NCI-H1417 (cell line): ENCODE measurements at places on chromosomes 16 and 17.
A peak's percentile ranks its signal among the peaks of the same experiment; 100 is the strongest.

DNA sequence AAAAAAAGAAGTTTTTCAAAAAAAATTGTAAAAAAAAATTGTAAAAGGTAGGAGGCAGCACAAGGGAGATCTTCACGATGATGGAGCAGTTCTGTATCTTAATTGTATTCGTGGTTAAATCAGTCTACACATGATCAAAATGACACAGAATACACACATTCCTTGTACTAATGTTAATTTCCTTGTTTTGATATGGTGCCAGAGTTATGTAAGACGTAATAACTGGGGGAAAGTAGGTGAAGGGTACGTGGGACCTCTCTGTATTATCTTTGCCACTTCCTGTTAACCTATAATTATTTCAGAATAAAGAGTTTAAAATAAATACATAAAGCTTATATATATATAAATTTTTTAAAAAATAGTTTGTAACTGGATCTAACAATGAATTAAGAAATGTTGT lies 36.8 kb downstream of the HELZ start:
- DNase-seq, result no peak

DNA sequence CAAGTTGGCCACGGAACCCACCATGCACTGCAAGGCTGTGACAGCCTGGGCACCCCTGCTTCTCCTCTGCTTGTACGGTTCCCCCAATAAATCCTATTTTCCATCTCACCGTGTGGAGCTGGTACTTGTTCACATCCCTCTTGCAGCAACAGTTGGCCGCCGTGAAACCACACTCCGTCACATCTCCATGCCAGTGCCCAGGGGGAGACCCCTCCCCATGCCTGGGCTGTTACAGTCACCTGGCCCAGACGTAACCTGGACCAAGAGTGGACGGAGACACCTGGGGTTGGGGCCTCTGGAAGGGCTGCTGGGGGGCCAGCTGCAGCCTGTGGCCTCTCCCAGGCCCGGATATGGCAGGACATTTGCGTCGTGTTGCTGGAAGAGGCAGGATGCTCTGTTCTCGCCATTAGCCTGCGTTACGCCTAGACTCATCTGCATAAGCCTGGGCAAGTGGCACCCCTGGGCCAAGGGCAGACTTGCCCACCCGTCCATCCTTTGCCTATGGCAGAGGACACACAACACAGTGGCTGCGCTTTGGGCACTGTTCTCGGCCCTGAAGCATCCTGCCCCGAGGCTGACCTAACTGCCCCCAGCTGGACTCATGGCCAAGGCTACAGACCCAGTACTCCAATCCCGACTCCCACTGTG lies 14.2 kb upstream of the KREMEN2 start:
- no peak for DNase-seq

- DNase-seq, result no peak
Measured at GRCh38 chr17:30422171-30422570, 43.4 kb downstream of the CPD start.

DNA sequence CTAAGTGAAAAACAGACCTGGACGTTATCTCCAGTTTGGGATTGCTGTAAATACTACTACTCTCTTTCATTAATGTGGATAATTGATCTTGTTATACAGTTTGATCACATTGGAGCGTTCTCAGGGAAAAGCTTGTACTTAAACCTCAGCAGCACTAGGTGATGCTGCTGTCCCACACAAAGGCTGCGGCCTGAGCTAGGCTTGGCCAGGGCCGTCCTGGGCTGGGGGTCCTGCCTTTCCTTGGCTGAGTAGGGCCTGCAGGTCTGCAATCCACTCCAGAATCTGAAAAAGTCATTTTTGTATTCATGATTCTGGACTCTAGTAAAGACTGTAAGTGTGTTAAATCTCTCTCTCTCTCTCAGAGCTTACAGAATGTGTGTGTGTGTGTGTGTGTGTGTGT lies 23.7 kb upstream of the PMFBP1 start:
- DNase-seq, result peak; percentile 16

- DNase-seq, result no peak
Measured at GRCh38 chr17:62696726-62697490, 69.4 kb downstream of the MRC2 start.

- no peak for DNase-seq
Measured at GRCh38 chr17:29007860-29008455, 2.1 kb upstream of the SEZ6 start.

- no peak for DNase-seq
Measured at GRCh38 chr16:471353-472198, 46.1 kb downstream of the RAB11FIP3 start.

GRCh38 chr16:60230666-60231065 lies 1496.5 kb upstream of the GOT2 start:
- no peak for DNase-seq

GRCh38 chr17:66498580-66498979 lies 196.2 kb downstream of the PRKCA start:
- no peak for DNase-seq

GRCh38 chr16:68772030-68772681 lies 35.1 kb downstream of the CDH1 start:
- DNase-seq, result no peak

- DNase-seq, result no peak
Measured at GRCh38 chr17:27478901-27479538, 22.8 kb downstream of the KSR1 start.

DNA sequence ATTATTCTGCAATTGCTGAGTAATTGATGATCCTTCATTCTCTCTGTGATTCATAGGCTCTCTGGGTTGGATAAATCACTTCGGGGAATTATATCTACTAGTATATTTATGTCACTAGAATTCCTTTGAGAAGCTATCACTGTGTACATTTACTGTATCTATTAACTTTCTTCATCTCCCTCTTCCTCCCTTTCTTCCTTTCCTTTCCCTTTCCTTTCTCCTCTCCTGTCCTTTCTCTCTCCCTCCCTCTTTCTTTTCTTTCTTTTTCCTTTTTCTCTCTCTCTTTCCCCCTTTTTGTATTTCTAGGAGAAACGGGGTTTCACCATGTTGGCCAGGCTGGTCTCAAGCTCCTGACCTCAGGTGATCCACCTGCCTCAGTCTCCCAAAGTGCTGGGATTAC lies 711.8 kb downstream of the WWOX start:
- no peak for DNase-seq

DNA sequence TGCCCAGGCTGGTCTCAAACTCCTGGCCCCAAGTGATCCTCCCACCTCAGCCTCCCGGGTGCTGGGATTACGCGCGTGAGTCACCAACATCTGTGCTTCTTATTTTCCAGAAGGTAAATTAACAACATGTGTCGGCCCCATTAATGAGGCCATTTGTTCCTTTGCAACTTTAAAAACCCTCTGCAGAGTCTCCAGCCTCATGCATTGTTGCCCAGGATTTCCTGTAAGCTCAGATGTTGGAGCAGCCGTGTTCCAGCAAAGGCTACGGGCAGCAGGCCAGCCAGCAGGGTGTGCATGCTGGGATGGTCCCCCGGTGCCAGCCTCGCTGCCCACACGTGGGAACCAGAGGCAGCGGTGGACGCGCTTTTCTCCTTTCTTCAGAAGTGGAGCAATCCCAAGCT lies 19.1 kb upstream of the HEXD start:
- no peak for DNase-seq

DNA sequence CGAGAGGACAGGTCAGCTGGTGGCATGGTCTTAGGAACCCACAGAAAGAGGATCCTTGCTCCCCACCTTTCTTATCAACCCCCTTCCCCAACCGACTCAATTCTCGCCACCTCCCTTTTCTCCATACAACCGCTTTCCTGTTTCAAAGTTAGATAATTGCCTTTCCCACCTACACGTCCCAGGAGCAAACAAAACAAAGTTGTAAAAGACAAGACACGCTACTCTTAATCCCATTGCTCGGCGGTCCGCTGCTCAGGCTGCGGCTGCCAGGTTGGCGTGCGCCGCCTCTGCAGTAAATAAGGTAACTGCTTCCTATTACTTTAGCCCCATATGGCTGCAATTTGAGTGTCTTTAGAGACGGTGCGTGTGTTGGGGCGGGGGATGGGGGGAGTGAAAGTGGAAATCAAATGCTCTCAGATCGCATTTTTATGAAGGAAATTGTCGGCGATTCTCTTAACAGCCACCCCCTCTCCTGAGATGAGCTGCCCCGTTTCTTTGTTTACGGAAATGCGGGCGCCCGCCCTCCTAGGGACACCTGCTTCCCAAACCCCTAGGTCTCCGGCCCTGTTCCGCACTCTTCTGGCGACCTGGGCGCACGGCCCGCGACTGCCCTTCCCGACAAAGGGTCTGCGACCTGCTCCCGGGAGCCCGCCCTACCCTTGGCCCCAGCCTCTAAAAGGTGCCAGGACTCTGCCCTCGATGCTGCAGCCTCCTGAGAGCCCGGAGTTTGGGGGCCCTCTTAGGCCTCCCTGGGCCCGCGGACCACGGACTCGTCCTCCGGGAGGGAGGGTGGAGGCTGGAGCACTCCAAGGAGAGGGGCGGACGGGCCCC lies 3.7 kb upstream of the CBX8 start:
- peak; percentile 54 for DNase-seq

GRCh38 chr16:86667035-86667434 lies 88.7 kb downstream of the FOXL1 start:
- DNase-seq, result no peak

GRCh38 chr17:50458701-50459676 lies 9.7 kb downstream of the CHAD start:
- DNase-seq, result no peak

DNA sequence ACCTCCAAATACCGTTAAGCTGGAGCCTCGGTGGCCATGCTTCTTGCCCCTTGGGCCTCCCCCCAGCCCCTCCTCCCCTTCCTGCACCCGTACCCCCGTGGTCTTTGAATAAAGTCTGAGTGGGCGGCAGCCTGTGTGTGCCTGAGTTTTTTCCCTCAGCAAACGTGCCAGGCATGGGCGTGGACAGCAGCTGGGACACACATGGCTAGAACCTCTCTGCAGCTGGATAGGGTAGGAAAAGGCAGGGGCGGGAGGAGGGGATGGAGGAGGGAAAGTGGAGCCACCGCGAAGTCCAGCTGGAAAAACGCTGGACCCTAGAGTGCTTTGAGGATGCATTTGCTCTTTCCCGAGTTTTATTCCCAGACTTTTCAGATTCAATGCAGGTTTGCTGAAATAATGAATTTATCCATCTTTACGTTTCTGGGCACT lies 928 bp downstream of the HBA1 start:
- peak; percentile 51 for DNase-seq

GRCh38 chr16:47198180-47198575 lies 54.4 kb upstream of the NETO2 start:
- DNase-seq, result no peak

GRCh38 chr16:25893332-25893731 lies 201.6 kb downstream of the HS3ST4 start:
- DNase-seq, result no peak

DNA sequence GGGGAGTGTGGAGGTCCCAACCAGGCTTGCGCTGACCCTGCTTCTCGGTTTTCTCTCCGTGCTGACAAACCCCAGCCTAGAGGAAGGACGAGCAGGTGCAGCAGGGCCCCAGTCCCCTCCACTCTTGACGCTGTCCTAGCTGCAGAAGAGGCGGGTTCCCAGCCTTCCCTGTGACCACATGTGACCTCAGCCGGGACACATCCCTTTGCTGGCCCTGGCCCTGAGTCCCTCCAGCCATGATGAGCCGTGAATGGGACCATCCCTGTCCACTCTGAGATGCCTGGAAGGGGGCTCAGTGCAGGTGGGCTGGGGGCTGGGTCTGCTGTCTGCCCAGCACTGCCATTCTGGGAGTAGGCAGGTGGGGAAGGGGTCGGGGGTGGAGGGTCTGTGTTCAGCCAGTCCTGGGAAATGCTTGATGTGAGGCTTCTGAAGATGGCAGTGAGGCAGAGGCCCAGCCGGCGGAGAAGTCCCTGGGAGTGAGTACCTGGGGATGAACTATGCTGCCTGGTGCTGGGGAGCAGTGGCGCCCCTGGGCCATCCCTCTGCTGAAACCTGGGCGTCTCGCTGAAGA lies 1.9 kb upstream of the TUBB3 start:
- DNase-seq, result no peak

GRCh38 chr17:6244253-6244652 lies 174.1 kb downstream of the WSCD1 start:
- DNase-seq, result no peak

DNA sequence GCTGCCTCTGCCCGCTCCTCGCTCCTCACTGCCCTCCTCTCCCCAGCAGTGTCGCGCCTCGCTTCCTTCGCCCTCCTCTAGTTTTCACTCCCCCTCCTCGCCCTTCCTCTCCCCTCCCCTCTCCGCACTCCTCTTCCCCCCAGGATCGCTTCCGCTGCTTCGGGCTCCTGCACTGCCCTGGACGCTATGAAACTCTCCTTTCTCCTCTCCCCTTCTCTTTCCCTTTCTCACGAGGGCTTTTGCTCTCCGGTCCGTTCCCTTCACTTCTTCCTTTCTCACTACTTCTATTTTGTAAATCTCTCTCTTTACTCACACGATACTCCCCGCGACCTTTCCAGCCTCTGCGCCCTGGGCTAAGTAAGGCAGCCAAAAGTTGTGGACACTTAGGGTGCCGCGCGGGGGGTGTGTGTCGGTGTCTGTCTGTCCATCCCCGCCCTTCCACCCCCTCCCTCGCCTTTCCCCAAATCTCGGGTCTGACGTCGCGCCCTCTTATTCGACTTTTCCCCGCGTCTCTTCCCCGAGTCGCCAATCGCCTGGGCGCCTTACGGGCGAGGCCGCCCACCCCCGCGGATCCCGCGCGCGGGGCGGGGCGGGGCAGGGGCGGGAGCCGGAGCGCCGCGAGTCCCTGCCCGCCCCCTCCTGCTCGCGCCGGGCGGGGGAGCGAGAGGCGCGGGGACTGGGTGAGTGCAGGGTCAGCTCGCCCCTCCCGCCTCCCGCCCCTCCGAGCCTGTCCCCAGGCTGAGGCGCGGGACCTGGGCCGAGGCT lies at the start of gene IRX3:
Gene IRX3, minus strand, starts transcription at position 422 of the 765 bp plus-strand sequence. CDS start 737 bp downstream, outside the sequence.
- no peak for DNase-seq

- DNase-seq, result no peak
Measured at GRCh38 chr17:60395508-60396065, 3.7 kb upstream of the USP32 start.

DNA sequence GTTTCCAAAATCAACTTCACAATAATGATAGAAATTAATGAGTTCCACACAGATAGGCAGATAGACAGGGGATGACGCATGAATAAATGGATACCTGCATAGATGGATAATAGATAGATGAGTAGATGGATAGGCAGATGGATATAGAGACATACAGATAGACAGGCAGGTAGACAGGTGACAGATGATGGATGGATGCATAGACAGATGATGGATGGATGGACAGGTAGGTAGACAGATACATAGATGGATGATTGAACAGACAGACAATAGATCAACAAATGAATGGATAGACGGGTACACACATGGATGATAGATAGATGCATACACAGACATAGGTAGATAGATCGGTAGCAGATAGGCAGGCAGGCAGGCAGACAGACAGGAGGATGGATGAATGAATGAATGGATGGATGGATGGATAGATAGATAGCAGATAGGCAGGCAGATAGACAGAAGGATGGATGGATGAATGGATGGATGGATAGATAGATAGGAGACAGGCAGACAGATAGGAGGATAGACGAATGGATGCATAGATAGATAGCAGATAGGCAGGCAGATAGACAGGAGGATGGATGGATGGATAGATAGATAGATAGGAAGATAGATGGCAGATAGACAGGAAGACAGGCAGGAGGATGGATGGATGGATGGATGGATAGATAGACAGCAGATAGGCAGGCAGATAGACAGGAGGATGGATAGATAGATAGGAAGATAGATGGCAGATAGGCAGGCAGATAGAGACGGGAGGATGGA lies 142.5 kb downstream of the RBFOX3 start:
- DNase-seq, result no peak
